CD4-positive, alpha-beta T cell treated with Interferon gamma for 1 hour (primary cell): ENCODE measurements at places on chromosomes 4 and X.

DNA sequence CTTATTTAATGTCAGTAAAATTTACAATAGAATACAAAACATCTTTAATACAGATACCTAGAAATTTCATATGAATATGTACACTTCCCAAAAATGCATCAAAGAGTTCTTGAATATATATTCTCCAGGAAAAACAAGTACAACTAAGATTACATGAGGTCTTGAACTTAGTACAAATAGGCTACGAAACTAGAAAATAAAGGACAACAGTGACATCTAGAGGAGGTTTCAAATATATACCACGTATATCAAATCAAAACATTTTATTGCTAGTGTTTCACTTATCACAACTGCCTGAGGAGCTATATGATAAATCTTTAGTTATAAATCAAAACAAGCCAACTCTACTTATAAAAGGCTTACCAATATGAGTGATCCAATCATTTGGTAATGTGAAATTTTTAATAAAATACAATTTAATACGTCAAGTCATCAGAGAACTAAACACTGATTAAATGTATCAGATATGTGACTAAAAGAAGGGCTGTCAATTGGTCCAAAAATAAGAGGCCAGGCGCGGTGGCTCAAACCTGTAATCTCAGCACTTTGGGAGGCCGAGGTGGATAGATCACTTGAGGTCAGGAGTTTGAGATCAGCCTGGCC lies 36.6 kb downstream of the ANAPC10 start:
- no peak for DNase-seq

GRCh38 chr4:103074744-103075434 lies 1.7 kb downstream of the SLC9B2 start:
- DNase-seq: no peak

- DNase-seq: no peak
These were observed 68.0 kb downstream of the TMA16 start for GRCh38 chr4:163562496-163562895.

GRCh38 chrX:39163581-39164126 lies 362.4 kb downstream of the MID1IP1 start:
- no peak for DNase-seq

- DNase-seq: no peak
These were observed 70.1 kb upstream of the CBR4 start for GRCh38 chr4:169079942-169080827.

- no peak for DNase-seq
These were observed 2.8 kb downstream of the AWAT2 start for GRCh38 chrX:70046978-70047377.

GRCh38 chr4:141247430-141247780 lies 26.7 kb downstream of the ZNF330 start:
- DNase-seq: no peak

- DNase-seq: no peak
These were observed 8.5 kb downstream of the SMS start for GRCh38 chrX:21948897-21949578.

- DNase-seq: no peak
These were observed 33.3 kb downstream of the REST start for GRCh38 chr4:56940971-56941370.

GRCh38 chrX:16953606-16954211 lies 7.3 kb downstream of the REPS2 start:
- no peak for DNase-seq

GRCh38 chrX:147342197-147342596 lies 527.7 kb upstream of the CXorf51A start:
- no peak for DNase-seq
